Suppressor macrophage treated with lipopolysaccharide for 4 hours (primary cell): ENCODE measurements at places on chromosomes 16 and 17.

DNA sequence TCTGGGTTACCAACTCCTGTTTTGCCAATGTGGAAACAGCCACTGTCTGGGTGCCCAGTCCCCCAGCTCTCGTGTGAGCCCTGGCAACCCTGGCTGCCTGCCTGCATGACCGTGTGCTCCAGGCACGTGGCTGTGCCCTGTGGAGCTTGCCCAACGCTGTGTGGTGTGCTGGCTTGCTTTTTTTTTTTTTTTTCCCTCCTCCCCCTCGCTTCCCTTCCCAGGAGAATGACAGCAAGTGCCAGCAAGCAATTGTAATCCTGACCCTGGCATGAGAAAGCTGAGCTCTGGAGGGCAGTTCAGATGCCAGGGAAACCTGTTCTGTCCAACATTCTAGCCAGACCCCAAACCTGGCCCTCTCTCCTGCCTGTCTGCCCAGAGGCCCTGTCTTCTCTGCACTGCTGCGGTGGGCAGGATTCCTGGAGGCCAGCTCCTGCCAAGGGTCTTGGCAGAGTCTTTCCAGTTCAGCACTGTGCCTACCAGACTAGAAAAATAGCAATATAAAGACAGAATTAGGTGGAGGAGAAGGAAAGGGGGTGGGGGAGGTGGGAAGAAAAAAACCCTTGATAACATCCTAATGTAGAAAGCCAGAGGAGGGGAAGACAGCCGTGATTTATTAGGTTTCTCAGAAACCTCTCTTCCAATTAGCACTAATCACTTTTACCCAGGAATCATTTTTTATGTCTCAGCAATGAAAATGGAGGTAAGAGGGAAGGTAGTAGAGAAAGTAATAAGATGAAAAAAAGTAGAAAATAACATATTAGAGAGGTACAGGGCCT lies 9.0 kb downstream of the HLF start:
- no peak for DNase-seq

- DNase-seq = no peak
Observed at GRCh38 chr16:28931801-28932225, at the start of gene CD19. TSS of gene CD19 (plus strand) at chr16:28931971. CDS start at chr16:28932001, 30 bp downstream.

DNA sequence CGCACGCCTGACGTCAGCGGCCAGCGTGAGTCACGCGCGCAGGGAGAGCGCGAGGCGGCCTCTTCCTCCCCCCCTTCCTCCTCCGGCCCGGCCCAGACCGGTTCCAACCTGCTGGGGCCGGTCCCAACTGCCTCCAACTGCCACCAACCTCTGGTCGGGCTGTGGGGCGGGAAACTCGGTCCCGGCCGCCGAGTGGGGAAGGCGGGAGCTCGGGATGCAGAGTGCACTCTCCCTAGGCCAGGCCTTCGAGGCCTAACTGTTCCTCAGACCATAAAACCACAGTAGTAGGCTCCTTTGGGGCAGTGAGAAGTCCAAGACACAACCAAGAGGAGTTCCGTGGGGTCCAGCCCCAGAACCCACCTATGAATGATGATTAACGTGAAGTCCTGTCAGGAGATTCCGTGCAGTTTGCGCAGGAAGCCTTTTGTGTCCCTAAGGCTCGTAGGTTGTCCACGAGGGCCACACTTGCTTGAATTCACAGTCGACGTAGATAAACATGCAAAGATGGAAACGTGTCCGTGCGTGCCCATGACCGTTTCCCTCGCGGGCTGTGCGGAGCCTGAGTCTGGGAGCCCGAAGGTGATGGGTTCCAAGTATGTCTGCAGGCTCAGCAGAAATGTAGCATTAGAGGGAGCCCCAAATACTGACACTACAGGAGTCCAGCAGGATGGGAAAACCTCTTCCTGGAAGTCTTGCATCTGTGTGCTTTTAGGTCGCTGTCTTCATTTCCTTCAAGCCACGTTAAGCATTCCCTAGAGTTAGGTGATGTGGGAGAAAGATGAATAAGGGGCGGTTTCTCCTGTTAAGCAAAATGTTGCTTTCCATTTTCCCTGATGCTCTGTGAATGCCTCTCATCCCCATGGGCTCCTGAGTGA lies 647 bp downstream of the UNK start:
- DNase-seq = peak; percentile 95

DNA sequence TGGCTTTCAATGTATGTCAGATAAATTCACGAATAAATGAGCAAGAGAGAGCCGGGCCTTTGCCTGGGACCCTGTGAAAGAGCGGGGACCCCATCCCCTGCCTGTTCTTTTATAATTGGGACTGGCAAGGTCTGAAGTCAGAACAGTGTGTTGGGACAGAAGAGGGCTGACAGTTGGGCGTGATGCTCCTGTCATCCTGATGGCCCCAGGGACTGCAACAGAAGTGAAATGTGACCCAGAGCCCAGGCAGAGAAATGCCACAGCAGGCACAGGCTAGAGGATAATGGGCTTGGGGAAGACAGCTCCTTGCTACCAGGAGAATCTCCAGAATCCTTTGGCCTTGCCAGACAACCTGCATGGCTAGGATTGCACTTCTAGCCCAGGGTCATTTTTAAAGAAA lies 37.9 kb downstream of the GSG1L start:
- DNase-seq = no peak

DNA sequence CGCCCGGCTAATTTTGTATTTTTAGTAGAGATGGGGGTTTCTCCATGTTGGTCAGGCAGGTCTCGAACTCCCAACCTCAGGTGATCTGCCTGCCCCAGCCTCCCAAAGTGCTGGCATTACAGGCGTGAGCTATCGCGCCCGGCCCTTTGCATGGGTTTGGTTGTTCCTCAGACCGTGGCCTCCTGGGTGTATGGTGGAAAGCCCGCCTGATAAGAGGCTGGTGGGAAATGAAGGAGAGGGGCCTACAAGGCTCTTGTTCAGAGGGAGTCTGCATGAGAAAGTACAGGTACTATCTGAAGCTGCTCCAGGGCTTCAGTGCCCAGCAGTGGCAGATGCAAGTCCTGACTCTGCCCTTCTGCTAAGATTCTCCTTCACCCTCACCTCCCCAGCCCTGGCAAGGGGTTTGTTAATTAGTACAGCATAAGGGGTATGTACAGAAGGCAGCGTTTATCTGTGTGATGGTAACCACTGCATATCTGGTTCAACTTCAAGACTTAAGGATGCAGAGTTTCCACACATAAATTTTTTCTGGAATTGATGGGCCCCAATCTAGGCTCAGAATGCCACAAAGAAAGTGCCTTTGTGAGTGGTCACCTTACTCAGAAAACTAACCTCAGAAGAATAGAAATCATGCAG lies 24.2 kb downstream of the GRB7 start:
- no peak for DNase-seq

GRCh38 chr16:1036166-1036565 lies 36.4 kb upstream of the SSTR5 start:
- DNase-seq = no peak

DNA sequence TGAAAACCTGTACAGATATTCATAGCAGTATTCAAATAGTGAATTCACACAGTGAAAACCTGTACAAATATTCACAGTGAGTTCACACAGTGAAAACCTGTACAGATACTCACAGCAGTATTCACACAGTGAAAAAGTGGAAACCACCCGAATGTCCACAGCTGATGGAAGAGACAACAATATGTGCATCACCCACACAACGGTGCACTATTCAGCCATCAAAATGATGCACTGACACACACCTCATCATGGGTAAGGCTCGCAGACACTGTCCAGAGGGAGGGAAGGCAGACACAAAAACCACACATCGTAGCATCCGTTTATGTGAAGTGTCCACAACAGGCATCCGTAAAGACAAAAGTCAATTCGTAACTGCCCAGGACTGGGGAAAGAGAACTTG lies 100.9 kb downstream of the VPS53 start:
- peak; percentile 26 for DNase-seq

DNA sequence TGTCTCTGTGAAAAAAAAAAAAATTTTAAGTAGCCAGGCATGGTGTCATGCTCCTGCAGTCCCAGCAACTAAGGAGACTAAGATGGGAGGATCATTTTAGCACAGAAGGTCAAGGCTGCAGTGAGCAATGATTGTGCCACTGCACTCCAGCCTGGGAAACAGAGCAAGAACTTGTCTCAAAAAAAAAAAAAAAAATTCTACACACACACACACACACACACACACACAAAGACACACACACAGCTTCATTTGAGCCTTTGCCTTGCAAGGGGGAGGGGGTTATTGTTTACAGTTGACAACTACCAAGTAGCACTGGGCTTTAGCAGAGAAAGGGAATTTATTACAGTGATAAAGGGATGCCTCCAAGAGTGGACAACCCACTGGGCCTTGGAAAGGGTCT lies 4.9 kb upstream of the POLR3E start:
- DNase-seq = no peak

- DNase-seq = no peak
Observed at GRCh38 chr17:4771519-4772234, at the start of gene TM4SF5. TSS of gene TM4SF5 (plus strand) at chr17:4771886. CDS start at chr17:4771923, 37 bp downstream.

DNA sequence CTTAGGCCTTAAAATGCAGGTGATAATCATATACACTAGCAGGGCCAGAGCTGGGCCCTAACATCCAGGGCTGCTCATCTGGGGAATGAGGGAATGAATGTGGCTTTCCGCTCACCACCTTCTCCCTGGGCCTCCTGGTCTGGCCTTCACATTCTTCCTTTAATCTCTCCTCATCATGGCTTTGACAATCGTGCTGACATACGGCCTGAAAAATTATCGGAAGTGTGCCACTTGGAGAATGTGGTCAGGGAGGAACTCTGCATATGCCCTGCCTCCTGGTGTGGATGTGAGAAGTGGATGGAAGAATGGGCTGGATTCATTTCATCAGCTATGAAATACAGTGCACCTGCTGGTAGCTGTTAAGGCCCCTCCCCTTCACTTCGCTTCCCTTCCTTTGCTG lies 2.4 kb downstream of the WSCD1 start:
- no peak for DNase-seq

GRCh38 chr16:88491560-88492310 lies 38.7 kb downstream of the ZFPM1 start:
- DNase-seq = no peak

- DNase-seq = peak; percentile 79
Observed at GRCh38 chr16:80526418-80527061, 14.3 kb upstream of the DYNLRB2 start.

DNA sequence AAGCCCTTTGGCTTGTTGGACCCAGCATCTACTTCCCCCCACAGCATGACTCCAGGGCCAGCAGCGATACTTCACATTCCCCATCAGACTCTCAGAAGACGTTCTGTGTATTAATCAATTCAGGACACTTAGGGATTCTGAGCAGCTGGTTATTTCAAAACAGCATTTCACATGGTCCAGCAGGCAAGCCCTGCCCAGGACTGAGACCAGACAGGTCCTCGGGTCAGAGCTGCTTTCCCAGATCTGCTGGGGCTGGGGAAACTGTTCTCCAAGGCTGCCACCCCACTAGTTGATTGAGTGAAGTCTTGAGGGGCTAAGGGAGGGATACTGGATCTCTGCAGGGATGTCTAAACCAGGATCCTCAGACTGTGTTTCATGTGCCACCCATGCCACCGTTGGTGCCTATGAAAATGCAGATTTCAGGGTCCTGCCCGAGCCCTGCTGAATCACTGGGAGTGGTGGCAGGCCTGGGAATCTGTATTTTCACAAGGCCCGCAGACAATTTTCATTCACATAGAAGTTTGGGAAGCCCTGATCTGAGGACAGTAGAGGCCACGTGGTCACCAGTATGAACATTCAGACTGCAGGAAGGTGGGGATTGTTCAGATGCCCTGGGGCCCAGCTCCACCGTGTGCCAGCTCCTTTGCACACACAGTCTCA lies 40.6 kb upstream of the CDH5 start:
- DNase-seq = no peak

GRCh38 chr16:87677830-87678229 lies 75.5 kb downstream of the JPH3 start:
- DNase-seq = no peak

- DNase-seq = no peak
Observed at GRCh38 chr17:58976541-58976940, 130.1 kb downstream of the TRIM37 start.

DNA sequence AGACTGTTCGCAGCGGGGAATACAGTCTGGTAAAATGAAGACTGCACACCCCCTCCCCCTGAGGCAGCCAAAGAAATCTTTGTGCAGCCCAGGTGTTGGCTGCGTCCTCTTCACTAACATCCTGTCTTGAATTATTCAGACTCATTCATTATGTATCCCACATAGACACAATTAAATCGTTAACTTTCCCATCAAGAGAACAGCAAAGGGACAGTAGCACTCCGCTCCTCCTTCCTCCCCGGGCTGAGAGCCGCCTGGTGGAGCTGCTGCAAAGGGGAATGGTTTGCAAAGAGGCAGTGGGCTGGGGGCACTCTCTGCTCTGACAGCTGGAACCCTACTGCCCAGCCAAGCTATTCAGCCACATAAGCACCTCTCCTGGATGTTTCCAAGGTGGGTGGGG lies 290.0 kb upstream of the SOX9 start:
- no peak for DNase-seq

- DNase-seq = no peak
Observed at GRCh38 chr17:76011951-76012350, 11.3 kb downstream of the CDK3 start.

- DNase-seq = peak; percentile 46
Observed at GRCh38 chr17:50128441-50129352, 1.3 kb downstream of the SAMD14 start.

- no peak for DNase-seq
Observed at GRCh38 chr16:1548727-1549126, 15.3 kb downstream of the TMEM204 start.

GRCh38 chr16:56748826-56749225 lies 18.9 kb downstream of the NUP93 start:
- DNase-seq = no peak

GRCh38 chr17:79513820-79514535 lies 96.9 kb downstream of the RBFOX3 start:
- no peak for DNase-seq

- DNase-seq = no peak
Observed at GRCh38 chr17:65637786-65638185, 76.3 kb upstream of the AXIN2 start.

- DNase-seq = no peak
Observed at GRCh38 chr17:64145375-64145750, 15.4 kb upstream of the ERN1 start.

GRCh38 chr16:31108794-31109558 lies 790 bp downstream of the BCKDK start:
- no peak for DNase-seq

GRCh38 chr16:74183601-74184360 lies 112.8 kb upstream of the PSMD7 start:
- no peak for DNase-seq

DNA sequence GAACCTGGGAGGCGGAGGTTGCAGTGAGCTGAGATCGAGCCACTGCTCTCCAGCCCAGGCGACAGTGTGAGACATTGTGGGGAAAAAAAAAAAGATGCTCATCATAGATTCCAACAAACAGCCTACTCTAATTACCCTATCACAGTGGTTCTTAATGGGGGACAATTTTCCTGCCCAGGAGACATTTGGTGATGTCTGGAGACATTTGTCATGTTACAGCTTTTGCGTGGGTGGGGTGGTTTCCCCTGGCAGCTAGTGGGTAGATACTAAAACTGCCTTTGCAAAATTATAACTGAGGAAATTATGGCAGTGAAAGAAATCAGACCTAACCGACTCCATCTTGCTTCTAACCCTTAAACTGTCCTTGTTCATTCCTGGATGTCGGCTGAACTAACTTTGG lies 92.5 kb upstream of the RBL2 start:
- DNase-seq = peak; percentile 5

GRCh38 chr17:35404360-35404759 lies 27.9 kb downstream of the SLFN12 start:
- DNase-seq = peak; percentile 5
